ENCODE measurements at places on chromosomes 4 and X.
A peak's percentile ranks its signal among the peaks of the same experiment; 100 is the strongest.

DNA sequence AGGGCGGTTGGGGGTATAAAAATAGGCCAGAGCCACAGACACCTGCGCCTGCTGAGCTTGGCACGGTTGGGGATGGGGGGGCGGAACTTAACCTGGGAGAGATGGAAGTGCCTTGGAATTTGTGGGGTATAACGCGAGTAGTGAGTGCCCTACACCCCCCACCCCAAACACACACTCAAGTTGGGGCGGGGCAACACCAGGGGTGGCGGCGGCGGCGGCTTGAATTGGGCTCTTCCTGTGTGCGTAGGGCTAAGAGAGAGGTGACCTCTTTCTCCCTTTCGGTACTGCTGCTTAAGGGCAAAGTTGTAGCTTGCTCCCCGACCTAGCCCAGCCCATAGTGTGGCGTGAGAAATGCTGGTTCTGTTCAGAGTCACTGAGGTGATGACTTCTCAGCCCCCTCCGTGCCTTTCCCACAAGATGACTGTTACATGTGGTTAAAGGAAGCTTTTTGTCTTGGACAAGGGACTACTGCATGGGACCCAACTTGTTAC, 839 bp downstream of the STK26 start:
- H3K27me3 ChIP-seq: no peaks in the 10 kb centered on the region
- peaks cover 5% of the 10 kb centered on the region for H3K36me3 ChIP-seq
- peak; percentile 23 for DNase-seq
- peak overlapping the region; percentile 94 for H3K4me3 ChIP-seq

DNA sequence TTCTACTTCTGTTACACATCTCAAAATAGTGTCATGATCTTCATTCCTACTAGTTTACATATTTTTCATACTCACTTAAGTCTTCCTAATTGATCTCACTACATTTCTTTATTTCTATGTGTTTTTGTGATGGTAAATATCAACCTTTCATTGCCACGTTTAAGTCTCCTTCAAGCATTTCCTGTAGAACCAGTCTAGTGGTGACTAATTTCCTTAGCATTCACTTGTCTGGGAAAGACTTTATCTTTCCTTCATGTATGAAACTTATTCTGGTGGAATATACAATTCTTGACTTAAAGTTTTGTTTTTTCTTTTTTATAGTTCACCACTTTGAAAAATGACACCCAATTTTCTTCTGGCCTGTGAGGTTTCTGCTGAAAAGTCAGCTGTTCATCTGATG, 181.4 kb upstream of the NEIL3 start:
- no peak overlapping the region for H3K27ac ChIP-seq
- H3K27me3 ChIP-seq: no peaks in the 10 kb centered on the region
- no peaks in the 10 kb centered on the region for H3K4me1 ChIP-seq
- H3K4me3 ChIP-seq: no peak overlapping the region

DNA sequence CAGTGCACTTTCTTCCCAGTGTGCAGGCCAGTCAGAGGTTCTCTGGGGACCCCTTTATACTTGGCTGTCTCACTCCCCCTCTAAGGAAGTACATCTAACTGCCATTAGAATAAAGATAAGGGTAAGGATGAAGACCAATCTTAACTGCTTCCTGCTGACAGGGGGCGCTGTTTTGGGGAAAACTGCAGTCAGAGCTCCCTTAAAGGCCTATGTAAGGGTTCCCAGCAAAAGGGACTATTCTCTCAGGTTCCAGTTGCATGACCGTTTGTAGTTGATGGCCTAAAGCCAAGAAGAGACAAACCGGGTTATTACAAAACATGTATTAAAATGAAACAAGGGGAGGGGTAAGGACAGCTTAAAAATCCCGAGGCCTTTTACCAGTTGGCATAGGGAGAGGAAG, 115.6 kb upstream of the SPIN4 start:
- no peaks in the 10 kb centered on the region for H3K27me3 ChIP-seq
- no peak for DNase-seq
- no peak overlapping the region for H3K27ac ChIP-seq
- H3K4me3 ChIP-seq: no peak overlapping the region

DNA sequence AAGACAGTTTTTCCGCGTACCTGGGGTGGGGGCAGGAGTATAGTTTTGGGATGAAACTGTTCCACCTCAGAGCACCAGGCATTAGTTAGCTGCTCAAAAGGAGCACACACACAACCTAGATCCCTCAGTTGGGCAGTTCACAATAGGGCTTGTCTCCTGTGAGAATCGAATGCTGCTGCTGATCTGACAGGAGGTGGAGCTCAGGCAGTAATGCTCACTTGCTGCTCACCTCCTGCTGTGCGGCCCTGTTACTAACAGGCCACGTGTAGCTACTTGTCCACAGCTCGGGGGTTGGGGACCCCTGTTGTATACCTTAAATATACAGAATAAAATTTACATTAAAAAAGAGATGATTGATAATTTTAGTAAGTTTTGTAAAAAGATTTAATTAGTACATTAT, 191.5 kb downstream of the SLC7A11 start:
- DNase-seq: no peak
- H3K4me3 ChIP-seq: no peak overlapping the region
- H3K27me3 ChIP-seq: no peaks in the 10 kb centered on the region
- H3K4me1 ChIP-seq: no peaks in the 10 kb centered on the region
- no peaks in the 10 kb centered on the region for H3K36me3 ChIP-seq

- no peak overlapping the region for H3K27ac ChIP-seq
- no peaks in the 10 kb centered on the region for H3K4me1 ChIP-seq
- no peak overlapping the region for H3K4me3 ChIP-seq
- DNase-seq: no peak
- H3K27me3 ChIP-seq: peaks cover 12% of the 10 kb centered on the region
- no peaks in the 10 kb centered on the region for H3K36me3 ChIP-seq
Observed at GRCh38 chr4:16136311-16136710, 52.5 kb upstream of the PROM1 start.

All from naive thymus-derived CD8-positive, alpha-beta T cell (primary cell).